Smooth muscle cell of the brain vasculature (primary cell): ENCODE measurements at places on chromosomes 2 and 18.

GRCh38 chr18:48723837-48724236 lies 185.0 kb downstream of the CTIF start:
- no peak for DNase-seq

- DNase-seq = no peak
Observed at GRCh38 chr2:163405298-163405697, 330.5 kb downstream of the FIGN start.

GRCh38 chr18:25862881-25863600 lies 227.4 kb downstream of the SS18 start:
- no peak for DNase-seq

DNA sequence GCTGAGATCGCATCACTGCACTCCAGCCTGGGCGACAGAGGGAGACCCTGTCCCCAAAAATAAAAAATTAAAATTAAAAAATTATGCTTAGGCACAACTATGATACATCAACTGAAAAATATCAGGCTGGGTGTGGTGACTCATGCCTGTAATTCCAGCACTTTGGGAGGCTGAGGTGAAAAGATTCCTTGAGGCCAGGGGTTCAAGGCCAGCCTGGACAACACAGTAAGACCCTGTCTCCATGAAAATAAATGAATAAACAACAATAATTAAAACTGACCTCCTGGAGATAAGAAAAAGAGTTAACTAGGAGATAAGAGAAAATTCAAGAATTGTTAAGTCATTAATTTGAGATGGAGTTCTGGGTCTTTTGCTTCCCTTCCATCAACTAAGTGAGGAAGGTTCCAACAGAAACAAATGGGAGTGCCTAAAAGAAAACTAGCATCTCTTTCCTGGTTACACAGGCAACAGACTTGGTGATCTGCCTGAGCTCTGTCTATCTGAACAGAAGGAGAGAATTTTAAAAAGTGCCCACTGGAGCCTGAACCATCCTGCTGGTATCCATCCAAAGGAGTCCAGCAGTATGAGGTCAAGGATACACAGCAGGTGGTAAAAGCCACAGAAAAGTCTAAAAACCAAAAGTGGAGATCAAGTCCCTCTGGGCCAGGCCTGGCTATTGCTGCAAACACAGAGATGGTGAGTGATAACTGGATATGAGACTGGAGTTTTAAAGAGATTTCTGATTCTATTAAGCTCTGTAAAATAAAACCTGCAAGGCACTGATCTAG lies 8.8 kb downstream of the PPM1G start:
- no peak for DNase-seq

GRCh38 chr2:166764702-166765101 lies 123.6 kb upstream of the XIRP2 start:
- no peak for DNase-seq

DNA sequence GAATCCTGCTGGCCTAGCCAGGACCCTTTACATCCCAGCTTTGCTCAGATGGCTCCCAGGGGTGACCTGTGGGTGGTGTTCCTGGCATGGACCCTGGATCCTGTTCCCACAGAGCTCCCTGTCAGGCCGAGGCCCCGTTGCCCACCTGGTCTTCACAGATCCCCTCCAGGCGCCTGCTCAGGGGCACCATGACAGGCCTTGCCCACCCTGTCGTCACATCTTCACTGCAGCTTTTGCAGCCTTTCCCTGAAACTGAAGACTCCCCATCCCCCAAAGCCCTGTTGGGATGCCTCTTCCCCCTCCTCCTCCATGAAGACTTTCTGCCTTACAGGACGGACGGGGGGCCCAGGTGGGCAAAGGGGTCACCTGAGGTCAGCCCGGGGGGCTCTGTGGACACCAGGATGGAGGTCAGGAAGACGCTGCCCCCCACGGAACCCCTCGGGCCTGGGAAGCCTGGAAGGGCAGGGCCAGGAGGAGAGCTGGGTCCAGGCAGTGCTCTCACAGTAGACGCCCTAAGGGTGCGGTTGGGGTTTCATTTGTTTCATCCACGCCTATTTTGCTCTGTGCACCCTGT lies 13.0 kb upstream of the KIF1A start:
- no peak for DNase-seq

GRCh38 chr2:71951718-71952404 lies 195.8 kb downstream of the CYP26B1 start:
- DNase-seq = no peak

DNA sequence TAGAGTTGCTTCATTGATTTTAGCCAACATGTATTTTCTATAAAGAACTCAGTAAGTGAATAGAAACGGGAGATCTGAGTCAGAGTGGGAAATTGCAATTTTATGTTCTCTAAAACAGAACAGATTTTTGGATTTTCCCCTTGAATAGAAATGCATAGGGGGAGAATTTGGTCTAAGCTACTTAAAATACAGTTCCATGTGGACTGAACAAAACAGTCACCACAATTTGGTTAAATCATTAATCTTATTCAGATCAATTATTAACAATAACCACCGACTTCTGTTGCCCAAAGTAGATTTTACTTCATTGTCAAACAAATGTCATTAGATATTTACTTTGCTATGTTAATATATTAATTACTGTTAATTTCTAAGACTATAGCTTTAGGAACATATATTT lies 107.7 kb downstream of the SCG2 start:
- no peak for DNase-seq

GRCh38 chr2:196259507-196260481 lies 88.4 kb upstream of the STK17B start:
- no peak for DNase-seq

- no peak for DNase-seq
Observed at GRCh38 chr2:96869281-96869821, 529 bp downstream of the SEMA4C start.

DNA sequence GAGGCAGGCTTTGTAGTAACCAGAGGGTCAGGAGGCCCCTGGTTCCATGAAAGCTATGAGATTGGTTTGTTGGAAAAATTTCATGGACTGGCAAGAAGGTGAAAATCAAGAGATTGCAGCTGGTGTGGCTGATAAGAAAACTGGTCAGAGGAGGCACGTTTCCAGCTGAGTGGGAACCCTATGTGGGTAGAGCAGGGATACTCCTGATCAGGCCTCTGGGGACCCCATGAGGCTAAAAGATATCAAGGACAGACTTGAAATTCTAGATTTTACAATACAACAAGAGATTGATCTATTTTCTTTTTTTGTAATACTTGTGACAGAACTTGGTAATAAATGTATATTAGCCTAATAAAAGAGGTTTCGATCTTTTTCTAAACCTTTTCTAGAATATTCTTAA lies 1615.1 kb downstream of the DPP10 start:
- no peak for DNase-seq

DNA sequence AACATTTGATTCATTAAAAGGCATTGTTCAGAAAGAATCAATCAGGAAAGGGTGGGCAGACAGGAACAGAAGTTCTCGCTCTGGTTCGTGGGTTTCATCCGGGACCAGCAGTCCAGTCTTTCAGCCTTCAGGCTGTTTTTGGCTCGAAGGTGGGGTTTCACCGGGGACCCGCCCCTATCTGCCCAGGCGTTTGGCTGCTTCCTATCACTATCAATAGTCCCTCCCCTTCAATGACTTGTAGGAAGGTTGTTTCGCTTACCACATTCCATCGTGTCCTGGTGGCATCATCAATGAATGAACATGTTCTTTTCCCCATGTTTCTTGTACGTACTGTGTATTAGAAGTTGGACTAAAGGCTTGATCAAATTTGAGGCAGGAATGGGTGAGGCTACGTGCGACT lies 130.3 kb downstream of the NEDD4L start:
- no peak for DNase-seq

- no peak for DNase-seq
Observed at GRCh38 chr2:16026816-16027501, 86.6 kb downstream of the MYCN start.

GRCh38 chr2:101466426-101466825 lies 8.5 kb downstream of the RFX8 start:
- DNase-seq = no peak

DNA sequence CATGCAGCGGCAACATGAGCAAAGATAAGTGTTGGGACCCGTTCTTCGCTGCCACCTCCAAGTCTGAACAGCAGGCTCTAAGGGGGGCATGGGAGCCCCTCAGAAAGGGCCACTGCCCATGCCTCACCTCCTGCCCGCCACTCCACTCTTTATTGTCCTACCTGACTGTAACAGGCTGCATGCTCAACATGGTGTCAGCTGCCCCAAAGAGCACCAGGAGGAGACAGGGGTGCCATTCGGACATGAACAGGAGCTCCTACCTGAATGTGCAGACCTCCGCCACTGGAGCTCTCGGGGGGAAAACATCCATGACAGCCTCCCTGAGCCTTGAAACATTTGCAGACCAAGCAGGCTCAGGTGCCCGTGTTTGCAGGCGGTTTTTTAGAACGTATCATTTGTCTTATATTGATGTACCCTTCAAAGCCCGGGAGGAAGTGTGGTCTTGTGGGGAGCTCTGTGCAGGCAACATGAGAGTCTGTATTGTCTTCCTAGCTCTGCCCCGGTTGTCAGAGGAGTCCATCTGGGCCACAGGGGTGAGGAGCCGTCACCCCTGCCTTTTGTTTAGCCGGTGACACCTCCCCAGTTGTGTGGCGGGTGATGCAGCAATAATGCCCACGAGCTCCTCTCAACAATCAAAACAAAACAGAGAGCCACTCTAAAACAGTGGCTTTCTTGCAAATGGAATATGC lies 35.1 kb upstream of the CD8A start:
- DNase-seq = no peak

- no peak for DNase-seq
Observed at GRCh38 chr2:217920879-217921603, 81.8 kb downstream of the TNS1 start.

DNA sequence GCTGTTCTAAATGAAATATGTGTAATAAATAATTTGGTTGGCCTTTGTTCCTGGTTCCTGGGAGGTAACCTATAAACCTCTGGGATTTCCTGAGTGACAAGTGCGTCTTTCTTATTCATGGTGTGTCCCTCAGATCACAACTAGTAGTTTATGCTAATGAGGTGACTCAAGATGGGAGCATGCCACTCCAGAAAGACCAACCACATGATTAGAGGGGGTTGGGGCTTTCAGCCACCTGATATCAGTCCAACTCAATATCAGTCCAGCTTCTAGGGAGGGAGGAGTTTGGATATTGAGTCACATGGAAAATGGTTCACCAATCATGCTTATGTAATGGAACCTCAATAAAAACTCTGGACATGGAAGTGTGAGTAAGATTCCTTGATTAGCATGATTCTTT lies 96.6 kb downstream of the QPCT start:
- DNase-seq = no peak

GRCh38 chr2:8872821-8873432 lies 35.5 kb upstream of the KIDINS220 start:
- peak; percentile 44 for DNase-seq

- no peak for DNase-seq
Observed at GRCh38 chr18:50751490-50751889, 68.3 kb downstream of the MRO start.

- no peak for DNase-seq
Observed at GRCh38 chr2:153939124-153939796, 67.5 kb downstream of the GALNT13 start.

GRCh38 chr2:170258382-170258781 lies 80.4 kb downstream of the MYO3B start:
- DNase-seq = no peak

DNA sequence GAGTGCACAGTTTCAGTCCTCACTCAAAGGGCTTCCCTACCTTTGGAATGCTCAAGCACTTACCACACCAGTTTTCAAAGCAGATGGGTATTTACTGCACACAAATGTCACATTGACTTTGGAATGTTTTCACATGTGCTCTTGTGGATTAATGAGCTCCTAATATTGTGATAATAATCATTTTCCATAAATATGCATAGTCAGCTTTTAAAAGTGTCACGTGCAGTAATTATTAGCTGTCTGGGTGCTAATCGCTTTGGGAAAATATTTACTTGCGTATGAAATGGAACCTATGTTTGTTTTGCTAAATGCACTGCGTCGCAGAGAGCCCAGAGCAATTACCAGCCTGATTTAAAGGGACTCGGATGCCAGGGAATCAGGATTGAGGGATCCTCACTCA lies 229.3 kb downstream of the SMAD2 start:
- no peak for DNase-seq

- DNase-seq = no peak
Observed at GRCh38 chr18:43130716-43131260, 15.3 kb upstream of the RIT2 start.

DNA sequence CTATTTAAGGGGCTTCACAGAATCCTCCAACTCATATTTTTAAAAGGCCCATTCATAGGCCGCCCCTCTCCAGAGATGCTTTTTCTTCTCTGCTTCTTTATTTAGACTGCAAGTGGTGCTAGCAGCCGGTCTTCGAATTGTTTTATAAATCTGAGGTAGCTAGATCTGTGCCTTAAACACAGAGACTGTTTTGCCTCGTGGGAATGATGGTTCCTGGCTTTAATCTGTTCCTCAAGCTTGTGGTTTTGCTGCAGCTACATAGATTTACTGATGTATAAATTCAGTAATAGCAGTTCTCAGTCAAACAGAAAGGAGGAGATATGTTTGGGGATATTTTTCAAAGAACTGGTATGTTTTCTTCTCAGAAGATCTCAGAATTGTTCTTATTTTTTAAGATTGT lies 45.3 kb downstream of the TNFRSF11A start:
- no peak for DNase-seq
